ENCODE measurements at places on chromosomes 11 and 22.

- no peak for DNase-seq
These were observed 15.7 kb downstream of the MRGPRF start for GRCh38 chr11:68997124-68997994.

DNA sequence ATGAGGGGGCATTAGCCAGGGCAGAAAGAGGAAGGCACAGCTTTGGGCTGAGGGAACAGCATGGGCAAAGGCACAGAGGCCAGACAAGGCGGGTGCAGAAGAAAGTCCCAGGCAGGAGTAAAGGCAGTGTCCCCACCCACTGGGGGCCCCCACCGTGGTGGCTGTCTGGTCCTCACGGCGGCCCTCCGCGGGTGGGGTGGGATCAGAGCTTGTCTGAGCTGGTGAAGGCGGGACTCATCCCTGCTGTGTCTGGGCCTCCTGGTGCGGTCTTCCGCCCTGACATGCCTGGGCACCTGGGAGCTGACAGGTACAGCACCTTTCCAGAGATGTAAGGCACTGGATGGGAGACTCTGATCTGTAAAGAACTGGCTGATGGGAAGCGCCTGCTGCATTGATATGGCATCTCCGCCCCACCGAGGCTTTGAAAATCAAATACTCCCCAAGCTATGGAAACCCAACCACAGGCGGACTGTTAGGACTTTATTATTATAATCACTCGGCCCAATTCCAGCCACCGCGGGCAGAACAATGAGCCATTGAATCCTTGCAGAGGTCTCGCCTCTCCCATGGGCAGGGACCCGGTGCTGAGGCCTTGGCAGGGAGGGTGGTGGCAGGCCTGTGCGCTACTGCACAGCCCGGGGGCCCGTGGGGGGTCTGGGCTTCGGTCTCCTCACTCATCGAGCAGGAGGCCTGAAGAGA is 14.2 kb upstream of the GNB1L start:
- no peak for DNase-seq

DNA sequence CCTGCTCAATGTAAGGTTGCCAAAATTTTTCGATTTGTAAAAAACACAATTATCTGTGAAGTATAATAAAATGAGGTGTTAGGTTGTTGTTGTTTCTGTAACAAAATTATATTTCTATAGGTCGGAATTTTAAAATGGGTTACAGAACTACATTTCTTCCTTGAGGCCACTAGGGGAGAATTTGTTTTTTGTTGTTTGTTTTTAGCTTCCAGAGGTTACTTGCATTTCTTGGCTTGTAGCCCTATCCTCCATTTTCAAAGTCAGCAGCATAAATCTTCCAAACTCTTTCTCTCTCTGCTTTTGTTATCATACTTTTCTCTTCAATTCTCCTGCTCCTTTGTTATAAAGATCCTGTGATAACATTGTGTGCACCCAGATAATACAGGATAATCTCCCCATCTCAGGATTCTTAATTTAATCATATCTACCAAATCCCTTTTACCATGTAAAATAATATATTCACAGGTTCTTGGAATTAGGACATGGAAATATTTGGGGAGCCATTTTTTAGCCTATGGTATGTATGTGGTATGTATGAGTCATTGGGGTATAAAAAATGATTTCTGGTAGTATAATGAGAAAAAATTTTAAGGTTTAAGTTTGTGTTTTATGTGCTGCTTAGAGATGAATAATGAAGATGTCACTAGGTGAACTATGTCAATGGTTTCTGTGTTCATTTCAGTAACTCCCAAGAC is 9.4 kb upstream of the PATL1 start:
- DNase-seq: no peak

GRCh38 chr22:31637447-31637890 is 24.5 kb downstream of the PISD start:
- no peak for DNase-seq

- DNase-seq: no peak
These were observed 655.9 kb upstream of the TENM4 start for GRCh38 chr11:80096736-80097135.

GRCh38 chr22:29195118-29195963 is 10.4 kb upstream of the EMID1 start:
- no peak for DNase-seq

GRCh38 chr22:31821572-31821971 is 67.8 kb downstream of the DEPDC5 start:
- DNase-seq: no peak

DNA sequence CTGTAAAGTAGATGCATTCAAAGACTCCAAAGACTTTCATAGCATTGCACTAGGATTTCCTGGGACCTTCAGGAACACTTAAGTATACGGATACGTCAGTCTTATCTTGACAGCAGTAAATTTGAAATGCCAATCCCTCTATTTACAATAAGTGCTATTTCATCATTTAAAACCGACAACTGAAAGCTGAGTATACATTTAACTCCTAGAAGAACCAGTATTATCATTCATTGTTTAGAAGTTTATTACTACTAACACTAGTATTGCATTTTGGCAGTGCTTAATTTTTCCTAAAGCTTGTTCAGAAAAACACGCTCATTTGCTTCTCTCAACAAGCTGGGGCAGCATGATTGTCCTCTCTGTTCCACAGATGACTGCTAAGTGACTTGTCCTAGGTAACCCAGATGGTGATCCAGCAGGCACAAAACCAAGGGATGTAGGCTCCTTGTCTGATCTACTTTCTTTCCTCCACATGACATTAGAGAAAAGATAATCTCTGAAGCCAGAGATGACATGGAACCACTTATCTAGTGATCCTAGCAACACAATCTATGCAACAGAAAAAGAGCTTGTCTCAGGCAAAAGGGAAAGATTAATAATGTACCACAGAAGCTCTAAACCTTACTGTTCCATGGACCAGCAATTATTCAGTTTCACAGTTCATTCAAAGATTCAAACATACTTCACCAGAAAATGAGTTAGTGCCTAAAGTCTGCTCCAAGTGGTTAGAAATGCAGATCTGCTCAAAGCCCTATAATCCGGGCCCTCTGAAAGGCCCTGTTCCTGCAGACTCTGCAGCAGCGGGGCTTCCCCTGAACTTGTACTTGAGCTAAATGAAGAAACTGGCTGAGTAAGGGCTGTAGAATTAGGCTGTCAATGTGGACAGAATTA is 5.2 kb downstream of the MAML2 start:
- DNase-seq: no peak

Measured in activated CD8-positive, alpha-beta memory T cell treated with anti-CD3 and anti-CD28 coated beads, Interleukin-2, amount 50 U/mL, for 48 hours (primary cell).